MV-4-11 (cell line): ENCODE measurements at places on chromosomes 7 and 10.

GRCh38 chr7:67786021-67786420, 789.4 kb downstream of the TYW1 start:
- no peak for DNase-seq

GRCh38 chr7:43211693-43212092, 99.2 kb downstream of the HECW1 start:
- no peak for DNase-seq

- peak; percentile 15 for DNase-seq
Measured at GRCh38 chr10:70277396-70278030, 6.3 kb downstream of the NPFFR1 start.

- DNase-seq = no peak
Measured at GRCh38 chr7:76505168-76506080, 4.9 kb upstream of the UPK3B start.

DNA sequence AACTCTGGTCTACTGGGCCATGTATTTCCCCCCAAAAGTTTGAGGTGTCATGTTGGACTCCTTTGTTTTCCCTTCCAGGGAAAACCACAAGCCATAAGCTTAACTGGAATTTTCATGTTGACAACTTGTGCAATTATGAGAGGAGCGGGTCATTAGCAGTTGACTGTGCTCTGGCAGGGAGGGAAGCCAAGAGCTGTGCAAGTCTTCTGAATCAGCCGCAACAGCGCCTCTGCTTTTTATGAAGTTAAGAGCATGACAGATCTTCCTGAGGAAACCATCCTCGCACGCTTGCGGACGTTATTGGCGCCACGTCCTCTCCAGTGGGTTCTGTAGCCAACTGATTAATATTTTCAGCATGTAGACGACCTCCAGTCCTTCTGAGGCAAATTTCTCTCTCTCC, 148.7 kb upstream of the MKI67 start:
- peak; percentile 46 for DNase-seq

- DNase-seq = no peak
Measured at GRCh38 chr10:24435374-24435773, 226.4 kb downstream of the KIAA1217 start.

GRCh38 chr7:156659961-156660360, 19.4 kb downstream of the RNF32 start:
- DNase-seq = no peak

DNA sequence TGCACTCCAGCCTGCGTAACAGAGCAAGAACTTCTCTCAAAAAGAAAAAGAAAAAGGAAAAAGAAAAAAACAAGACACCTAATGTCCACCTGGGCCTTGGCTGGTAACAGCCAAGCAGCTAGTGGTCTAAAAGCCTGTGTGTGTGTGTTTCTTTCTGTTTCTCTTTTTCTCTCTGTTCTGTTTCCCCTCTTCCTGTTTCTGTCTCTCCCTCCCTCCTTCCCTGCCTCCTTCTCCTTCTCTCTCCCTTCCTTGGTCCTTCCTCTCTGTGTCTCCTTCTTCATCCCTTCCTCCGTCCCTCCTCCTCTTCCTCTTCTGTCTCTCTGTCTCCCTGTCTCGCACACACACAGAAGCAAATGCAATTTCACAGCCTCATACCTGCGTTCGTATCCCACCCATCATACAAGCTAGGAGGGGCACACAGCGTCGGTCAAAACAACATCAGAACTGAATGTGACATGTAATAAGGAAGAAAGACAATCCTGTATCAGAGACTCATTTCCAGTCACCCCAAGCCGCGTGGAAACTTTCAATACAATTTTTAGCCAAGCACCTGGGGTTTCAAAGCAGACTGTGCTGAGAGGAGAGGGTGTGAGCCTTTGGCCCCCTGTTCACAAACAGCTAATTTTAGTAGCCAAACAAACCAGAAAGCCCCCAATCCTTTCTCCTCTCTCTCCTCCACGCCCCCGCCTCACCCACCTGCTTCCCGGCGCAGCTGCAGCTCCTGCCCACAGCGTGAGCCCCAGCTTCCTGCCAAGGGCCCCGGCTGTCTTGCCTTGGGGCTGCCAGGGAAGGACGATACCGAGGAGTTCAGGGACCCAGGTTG, 50.2 kb upstream of the GNA12 start:
- peak; percentile 2 for DNase-seq

DNA sequence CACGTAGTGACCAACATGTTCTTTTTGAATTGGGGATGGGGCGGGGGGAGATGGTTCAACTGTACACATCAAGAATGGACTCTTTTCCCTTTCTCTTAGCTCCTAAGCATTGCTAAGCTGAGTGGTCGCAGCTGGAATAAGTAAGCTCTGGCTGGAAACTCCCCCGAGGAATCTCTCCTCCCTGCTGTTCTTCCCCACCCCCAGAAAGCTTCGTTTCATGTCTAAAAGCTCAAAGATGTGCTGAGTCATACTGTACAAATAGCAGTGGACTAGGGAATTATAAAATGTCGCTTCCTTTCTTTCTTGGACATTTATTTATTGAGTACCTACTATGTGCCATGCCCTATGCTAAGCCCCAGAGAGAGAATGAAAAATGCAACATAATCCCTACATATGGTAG, 191.1 kb upstream of the ADO start:
- no peak for DNase-seq

DNA sequence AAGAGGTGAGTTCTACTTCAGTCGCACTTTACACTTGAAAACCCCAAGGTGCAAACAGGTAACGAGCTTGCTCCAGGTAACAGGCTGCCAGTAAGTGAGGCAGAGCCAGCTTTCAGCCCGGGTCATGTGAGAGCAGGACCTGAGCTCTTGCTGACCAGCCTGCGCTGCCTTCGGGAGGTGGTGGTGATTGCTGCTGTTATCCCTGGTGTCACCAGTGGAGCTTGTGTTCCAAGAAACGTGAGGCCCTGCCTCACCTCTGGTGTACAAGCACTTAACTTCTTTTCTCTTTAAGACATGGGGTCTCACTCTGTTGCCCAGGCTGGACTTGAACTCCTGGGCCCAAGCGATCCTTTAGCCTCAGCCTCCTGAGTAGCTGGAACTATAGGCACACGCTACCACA, 265.0 kb downstream of the CELF2 start:
- DNase-seq = no peak
